Psoas muscle (tissue), 8 donors: ENCODE measurements at places on chromosomes 12 and 14.

- no peaks in the 10 kb centered on the region for H3K4me1 ChIP-seq
- H3K36me3 ChIP-seq: no peaks in the 10 kb centered on the region
- no peak overlapping the region for H3K4me3 ChIP-seq
- no peak overlapping the region for H3K27ac ChIP-seq
These were observed 271.4 kb upstream of the SRRM4 start for GRCh38 chr12:118709946-118710345.

DNA sequence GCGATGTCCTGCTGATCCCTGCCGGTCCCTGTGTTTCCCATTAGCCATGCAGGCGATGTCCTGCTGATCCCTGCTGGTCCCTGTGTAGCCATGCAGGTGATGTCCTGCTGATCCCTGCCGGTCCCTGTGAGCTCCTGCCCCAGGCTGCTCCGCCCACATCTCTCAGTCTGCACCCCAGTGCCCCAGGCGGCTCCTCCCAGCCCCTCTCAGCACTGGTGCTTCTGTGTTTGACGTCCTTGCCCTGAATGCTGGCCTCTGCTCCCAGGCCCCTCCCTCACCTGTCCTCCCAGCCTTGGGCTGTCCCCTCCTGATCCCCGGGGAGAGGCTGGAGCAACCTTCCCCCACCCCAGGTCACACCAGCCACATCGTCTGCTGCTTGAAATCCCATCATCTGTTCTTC is 41.4 kb upstream of the TEX22 start:
- H3K36me3 ChIP-seq: peaks cover 39% of the 10 kb centered on the region
- H3K4me3 ChIP-seq: no peak overlapping the region
- H3K4me1 ChIP-seq: no peaks in the 10 kb centered on the region
- H3K27me3 ChIP-seq: no peaks in the 10 kb centered on the region

GRCh38 chr14:20794644-20795369 is 7.8 kb downstream of the RNASE1 start:
- no peaks in the 10 kb centered on the region for H3K36me3 ChIP-seq
- H3K4me3 ChIP-seq: no peak overlapping the region
- H3K27ac ChIP-seq: no peak overlapping the region
- no peak for DNase-seq
- no peaks in the 10 kb centered on the region for H3K4me1 ChIP-seq
- H3K27me3 ChIP-seq: no peaks in the 10 kb centered on the region

DNA sequence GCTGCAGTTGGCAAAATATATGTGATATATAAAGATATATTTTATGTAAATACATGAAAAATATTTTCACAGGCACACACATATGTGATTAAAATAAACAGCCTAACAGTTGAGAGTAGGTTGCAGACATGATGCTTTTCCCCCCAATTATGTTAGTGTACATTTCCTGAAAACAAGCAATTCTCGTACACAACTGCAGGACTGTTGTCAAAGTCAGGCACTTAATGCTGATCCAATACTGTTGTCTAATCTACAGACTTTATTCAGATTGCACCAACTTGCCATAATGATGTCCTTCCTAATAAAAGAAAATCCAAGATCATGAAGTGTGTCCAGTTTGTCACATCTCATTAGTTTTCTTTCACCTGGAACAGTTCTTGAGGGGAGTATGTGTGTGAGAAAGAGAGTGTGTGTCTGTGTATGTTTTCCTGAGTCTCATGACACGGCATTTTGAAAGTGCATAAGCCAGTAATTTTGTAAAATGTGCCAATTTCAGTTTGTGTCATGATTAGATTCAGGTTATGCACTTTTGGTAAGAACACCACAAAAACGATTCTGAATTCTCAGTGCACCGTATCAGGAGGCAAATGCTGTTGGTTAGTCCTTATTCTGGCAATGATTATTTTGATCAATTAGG is 16.5 kb upstream of the SEL1L start:
- H3K4me1 ChIP-seq: no peaks in the 10 kb centered on the region
- H3K27ac ChIP-seq: no peak overlapping the region
- no peaks in the 10 kb centered on the region for H3K36me3 ChIP-seq
- no peaks in the 10 kb centered on the region for H3K27me3 ChIP-seq
- H3K4me3 ChIP-seq: no peak overlapping the region
- no peak for DNase-seq

- peak; percentile 65 for DNase-seq
- peak overlapping the region; percentile 5 for H3K27ac ChIP-seq
- no peak overlapping the region for H3K4me3 ChIP-seq
- peaks cover 6% of the 10 kb centered on the region for H3K4me1 ChIP-seq
These were observed 72.2 kb downstream of the CLIP1 start for GRCh38 chr12:122350141-122350848.

DNA sequence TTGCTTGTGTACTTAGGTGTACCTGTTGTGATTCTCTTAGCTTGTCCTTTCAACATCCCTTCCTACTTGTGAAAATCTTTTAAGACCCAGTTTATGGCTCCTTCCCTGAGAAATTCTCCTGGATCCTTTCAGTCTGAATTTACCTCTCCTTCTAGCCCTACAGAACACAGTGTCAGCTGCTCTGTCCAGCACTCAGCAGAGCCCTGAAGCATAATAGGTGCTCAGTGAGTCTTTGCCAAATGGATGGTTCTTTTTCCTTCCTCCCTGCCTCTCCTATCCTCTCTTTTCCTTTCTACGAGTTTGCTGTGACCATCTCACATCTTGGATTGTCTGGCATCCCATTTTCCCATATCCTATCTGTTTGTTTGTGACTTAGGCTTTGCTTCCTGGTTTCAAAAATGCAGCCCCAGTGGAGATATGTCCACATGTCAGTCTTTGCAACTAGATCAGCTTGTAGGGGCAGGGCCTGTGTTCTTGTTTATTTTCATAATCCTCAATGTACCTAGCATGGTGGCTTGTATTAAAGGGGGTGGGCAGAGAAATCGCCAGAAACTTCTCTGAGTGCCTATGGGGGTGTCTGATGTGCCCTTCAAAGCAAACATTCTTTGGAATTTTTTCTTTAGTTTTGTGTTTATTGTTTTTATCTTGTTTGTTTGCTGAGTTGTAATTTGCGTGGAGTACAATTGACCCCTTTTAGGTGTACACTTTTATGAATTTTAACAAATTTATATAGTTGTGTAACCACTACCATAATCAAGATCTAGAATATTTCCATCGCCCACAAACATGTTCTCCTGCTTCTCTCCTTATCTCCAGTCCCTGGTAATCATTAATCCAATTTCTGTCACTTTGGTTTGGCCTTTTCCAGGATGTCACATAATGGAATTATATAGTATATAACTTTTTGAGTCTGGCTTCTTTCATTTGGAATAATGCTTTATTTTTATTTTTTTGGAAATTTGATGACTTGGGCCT is 62.8 kb downstream of the SMOC1 start:
- no peak for DNase-seq
- no peaks in the 10 kb centered on the region for H3K27me3 ChIP-seq
- H3K4me1 ChIP-seq: no peaks in the 10 kb centered on the region
- H3K27ac ChIP-seq: no peak overlapping the region

DNA sequence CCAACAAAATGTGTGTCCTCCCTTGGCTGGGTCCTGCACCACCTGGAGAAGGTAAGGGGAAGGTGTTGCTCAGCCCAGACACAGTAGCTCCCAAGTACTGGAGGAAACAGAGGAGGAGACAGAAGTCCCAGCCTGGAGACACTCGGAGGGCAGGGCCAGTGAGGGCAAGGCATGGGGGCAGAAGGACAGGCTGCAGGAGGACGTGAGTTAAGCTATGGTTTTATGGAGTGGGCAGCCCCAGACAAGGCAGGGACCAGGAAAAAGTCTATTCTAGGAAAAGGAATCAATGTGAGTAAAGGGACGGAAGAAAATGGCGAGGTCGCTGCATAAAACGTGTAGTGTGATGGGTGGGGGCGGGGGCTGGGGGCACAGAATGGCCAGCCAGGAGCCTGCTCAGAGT is 210.1 kb upstream of the DIO3 start:
- no peak overlapping the region for H3K27ac ChIP-seq
- no peak for DNase-seq
- H3K36me3 ChIP-seq: no peaks in the 10 kb centered on the region
- H3K4me1 ChIP-seq: no peaks in the 10 kb centered on the region
- H3K27me3 ChIP-seq: peaks cover 2% of the 10 kb centered on the region

GRCh38 chr12:122908915-122909314 is 13.0 kb upstream of the VPS37B start:
- no peak overlapping the region for H3K27ac ChIP-seq
- H3K36me3 ChIP-seq: no peaks in the 10 kb centered on the region
- peaks cover 19% of the 10 kb centered on the region for H3K4me1 ChIP-seq
- no peak overlapping the region for H3K4me3 ChIP-seq
- DNase-seq: no peak

DNA sequence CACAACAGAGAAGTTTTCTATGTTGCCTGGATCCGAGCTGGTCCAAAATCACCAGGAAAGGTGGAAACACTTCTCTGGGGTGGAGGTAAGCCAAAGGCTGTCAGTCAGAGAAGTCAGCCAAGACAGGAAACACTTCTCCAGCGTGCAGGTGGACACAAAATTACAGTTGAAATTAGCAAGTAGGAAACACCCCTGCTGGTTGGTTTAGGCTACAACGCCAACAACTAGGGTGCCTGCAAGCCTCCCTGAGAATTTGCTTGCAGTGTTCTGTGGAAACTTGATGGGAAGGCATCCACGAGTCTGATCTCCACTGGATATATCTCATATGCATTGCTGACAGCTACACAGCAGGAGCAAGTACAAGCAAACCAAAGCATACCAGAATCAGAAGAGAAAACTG is 600.5 kb downstream of the RERGL start:
- DNase-seq: no peak
- H3K27ac ChIP-seq: no peak overlapping the region
- H3K4me3 ChIP-seq: no peak overlapping the region
- H3K36me3 ChIP-seq: no peaks in the 10 kb centered on the region

- no peak for DNase-seq
- no peaks in the 10 kb centered on the region for H3K36me3 ChIP-seq
- H3K27me3 ChIP-seq: no peaks in the 10 kb centered on the region
These were observed 68.9 kb downstream of the KDM2B start for GRCh38 chr12:121511916-121512315.

- no peak overlapping the region for H3K4me3 ChIP-seq
- H3K27ac ChIP-seq: no peak overlapping the region
- H3K4me1 ChIP-seq: no peaks in the 10 kb centered on the region
- no peaks in the 10 kb centered on the region for H3K27me3 ChIP-seq
- DNase-seq: no peak
- no peaks in the 10 kb centered on the region for H3K36me3 ChIP-seq
These were observed 250.1 kb upstream of the PWP1 start for GRCh38 chr12:107435520-107435919.

DNA sequence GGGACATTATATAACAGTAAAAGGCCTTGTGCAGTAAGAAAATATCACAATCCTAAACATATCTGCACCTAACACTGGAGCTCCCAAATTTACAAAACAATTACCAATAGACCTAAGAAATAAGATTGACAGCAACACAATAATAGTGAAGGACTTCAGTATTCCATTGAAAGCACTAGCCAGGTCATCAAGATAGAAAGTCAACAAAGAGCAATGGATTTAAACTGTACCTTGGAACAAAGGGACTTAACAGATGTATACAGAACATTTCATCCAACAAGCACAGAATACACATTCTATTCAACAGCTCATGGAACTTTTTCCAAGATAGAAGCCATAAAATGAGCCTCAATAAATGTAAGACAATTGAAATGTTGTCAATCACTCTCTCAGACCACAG is 209.5 kb upstream of the ARHGAP5 start:
- H3K36me3 ChIP-seq: no peaks in the 10 kb centered on the region
- H3K4me1 ChIP-seq: no peaks in the 10 kb centered on the region
- DNase-seq: no peak
- no peak overlapping the region for H3K27ac ChIP-seq
- no peak overlapping the region for H3K4me3 ChIP-seq

- DNase-seq: no peak
- no peaks in the 10 kb centered on the region for H3K27me3 ChIP-seq
- no peaks in the 10 kb centered on the region for H3K36me3 ChIP-seq
These were observed 12.5 kb upstream of the GLIPR1L2 start for GRCh38 chr12:75378354-75378753.

GRCh38 chr12:28683366-28683765 is 465.7 kb upstream of the FAR2 start:
- DNase-seq: no peak
- no peak overlapping the region for H3K4me3 ChIP-seq
- H3K4me1 ChIP-seq: no peaks in the 10 kb centered on the region
- H3K27me3 ChIP-seq: no peaks in the 10 kb centered on the region
- H3K36me3 ChIP-seq: no peaks in the 10 kb centered on the region

GRCh38 chr12:116990329-116990728 is 79.6 kb downstream of the FBXW8 start:
- no peak overlapping the region for H3K4me3 ChIP-seq
- H3K36me3 ChIP-seq: peaks cover 29% of the 10 kb centered on the region
- H3K27ac ChIP-seq: no peak overlapping the region
- no peak for DNase-seq
- H3K27me3 ChIP-seq: no peaks in the 10 kb centered on the region
- no peaks in the 10 kb centered on the region for H3K4me1 ChIP-seq

GRCh38 chr14:99755068-99755405 is 38.2 kb upstream of the EML1 start:
- no peak for DNase-seq
- H3K27ac ChIP-seq: no peak overlapping the region
- peaks cover 40% of the 10 kb centered on the region for H3K4me1 ChIP-seq
- H3K36me3 ChIP-seq: no peaks in the 10 kb centered on the region
- no peaks in the 10 kb centered on the region for H3K27me3 ChIP-seq

GRCh38 chr12:58252914-58253313 is 311.5 kb downstream of the ATP23 start:
- H3K4me1 ChIP-seq: peaks cover 6% of the 10 kb centered on the region
- DNase-seq: no peak
- H3K27me3 ChIP-seq: no peaks in the 10 kb centered on the region
- H3K36me3 ChIP-seq: no peaks in the 10 kb centered on the region
- no peak overlapping the region for H3K4me3 ChIP-seq
